Naive thymus-derived CD4-positive, alpha-beta T cell (primary cell): ENCODE measurements at places on chromosomes 13 and 19.

DNA sequence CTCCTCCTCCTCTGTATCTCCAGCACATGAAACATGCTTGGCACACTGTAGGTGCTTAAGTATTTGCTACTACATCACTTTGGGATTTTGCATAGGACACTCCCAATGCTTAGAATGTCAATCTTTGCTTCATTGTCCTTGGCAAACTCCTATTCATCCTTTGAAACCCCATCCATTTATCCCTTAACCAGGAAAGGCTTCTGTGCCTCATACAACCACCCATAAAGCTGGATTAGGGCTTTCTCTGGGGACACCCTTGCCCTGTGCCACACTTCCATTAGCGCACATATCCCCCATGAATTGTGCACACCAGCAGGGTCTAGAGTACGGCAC is 5.8 kb upstream of the EPS8L1 start:
- no peak for DNase-seq

- no peak for DNase-seq
Measured at GRCh38 chr13:65063753-65064152, 2166.4 kb downstream of the PCDH9 start.

DNA sequence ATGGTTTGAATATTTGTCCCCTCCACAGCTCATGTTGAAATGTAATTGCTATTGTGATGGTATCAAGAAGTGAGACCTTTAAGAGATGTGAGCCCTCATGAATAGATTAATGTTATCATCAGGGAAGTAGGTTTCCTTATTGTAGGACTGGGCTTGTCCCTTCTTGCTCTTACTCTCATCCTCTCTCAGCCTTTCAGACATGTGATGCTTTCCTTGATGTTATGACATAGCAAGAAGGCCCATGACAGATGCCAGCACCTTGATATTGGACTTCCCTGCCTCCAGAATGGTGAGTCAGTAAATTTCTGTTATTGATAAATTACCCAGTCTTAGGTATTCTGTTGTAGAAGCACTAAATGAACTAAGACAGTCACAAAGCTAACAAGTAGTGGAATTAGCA is 5.7 kb upstream of the ZMYM2 start:
- DNase-seq: no peak

- no peak for DNase-seq
Measured at GRCh38 chr13:39047560-39047959, 9.3 kb downstream of the NHLRC3 start.

DNA sequence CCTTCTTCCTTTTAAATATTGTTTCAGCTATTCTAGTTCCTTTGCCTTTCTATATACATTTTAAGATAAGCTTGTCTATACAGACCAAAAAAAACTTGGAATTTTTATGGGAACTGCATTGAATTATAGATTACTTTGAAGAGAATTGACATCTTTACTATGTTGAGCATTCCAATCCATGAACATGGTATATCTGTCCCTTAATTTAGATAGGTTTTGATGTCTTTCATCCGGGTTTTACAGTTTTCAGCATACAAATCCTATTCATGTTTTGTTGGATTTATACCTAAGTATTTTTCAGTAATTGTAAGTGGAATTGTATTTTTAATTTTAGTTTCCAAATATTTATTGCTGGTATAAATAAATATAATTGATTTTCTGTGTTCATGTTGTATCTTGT is 12.2 kb upstream of the IFNL1 start:
- no peak for DNase-seq

- no peak for DNase-seq
Measured at GRCh38 chr19:13302526-13303270, 152.5 kb downstream of the IER2 start.

DNA sequence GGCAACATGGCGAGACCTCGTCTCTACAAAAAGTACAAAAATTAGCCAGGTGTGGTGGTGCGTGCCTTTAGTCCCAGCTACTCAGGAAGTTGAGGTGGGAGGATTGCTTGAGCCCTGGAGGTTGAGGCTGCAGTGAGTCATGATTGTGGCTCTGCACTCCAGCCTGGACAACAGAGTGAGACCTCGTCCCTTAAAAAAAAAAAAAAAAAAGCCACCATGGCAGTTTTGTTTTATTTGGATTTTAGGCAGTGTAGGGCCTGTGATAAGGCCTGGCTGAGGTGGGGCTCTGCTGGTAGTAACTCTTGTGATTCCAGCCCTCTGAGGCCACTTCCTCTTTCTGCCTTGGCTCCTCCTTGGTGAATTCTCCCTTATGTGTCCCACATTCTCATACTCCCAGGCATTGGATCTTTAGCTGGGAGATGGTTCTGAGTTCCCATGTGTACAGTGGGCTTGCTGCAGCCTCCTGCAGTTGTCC is 39.2 kb downstream of the GATAD2A start:
- no peak for DNase-seq
